ENCODE measurements at places on chromosomes 11 and 22. TPM values are rescaled to one million over a fixed set of nuclear protein-coding genes. Genes with fewer than 3 reads are reported as not detected.

DDI1 gene
- total RNA-seq, result not detected

UQCR10 gene
- total RNA-seq, result 78.0 TPM

LMO2 gene
- total RNA-seq, result not detected

LRP5 gene
- total RNA-seq, result 35.1 TPM

KRTAP5-2 gene
- not detected for total RNA-seq

API5 gene
- 106 TPM for total RNA-seq

C22orf15 gene
- total RNA-seq, result 3.6 TPM

CADM1 gene
- total RNA-seq, result 0.25 TPM

LRRC4C gene
- not detected for total RNA-seq

SERPING1 gene
- not detected for total RNA-seq

WNT7B gene
- not detected for total RNA-seq

PRDX5 gene
- total RNA-seq, result 116 TPM

TMEM121B gene
- 0.12 TPM for total RNA-seq

DDTL gene
- total RNA-seq, result 2.9 TPM

CHCHD10 gene
- 64.1 TPM for total RNA-seq

PTPRCAP gene
- 404 TPM for total RNA-seq

PDGFB gene
- 1.4 TPM for total RNA-seq

DNAJB7 gene
- total RNA-seq, result not detected

CBLIF gene
- total RNA-seq, result not detected

SNX15 gene
- 27.5 TPM for total RNA-seq
